Stimulated activated CD8-positive, alpha-beta memory T cell treated with anti-CD3 and anti-CD28 coated beads, Interleukin-7, amount 100 ng/mL, for 1 hour (primary cell): ENCODE measurements at places on chromosomes 12 and 14.
A peak's percentile ranks its signal among the peaks of the same experiment; 100 is the strongest.

DNA sequence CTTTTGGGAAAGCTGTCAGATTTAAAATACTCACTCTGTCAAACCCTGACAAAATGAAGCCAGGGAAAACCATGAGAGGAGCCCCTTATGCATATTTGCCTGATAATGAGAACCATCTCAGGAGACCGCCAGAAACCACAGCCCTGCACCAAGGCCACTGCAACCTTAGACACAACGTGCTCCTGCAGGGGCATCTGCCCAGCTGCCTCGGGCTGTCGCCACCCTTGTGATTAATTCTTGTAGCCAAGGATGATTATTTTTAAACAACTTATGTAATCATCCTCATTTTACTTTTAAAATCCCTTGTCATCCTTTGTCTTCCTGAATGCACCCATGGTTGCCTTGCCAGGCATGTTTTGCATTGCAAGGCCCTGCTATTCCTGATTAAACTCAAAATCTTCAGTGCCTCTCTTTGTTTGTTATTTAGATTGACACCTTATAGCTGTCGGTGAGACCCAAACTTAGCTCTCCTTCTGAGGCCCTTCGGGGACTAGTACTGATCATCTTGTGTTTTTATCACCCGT is 766.4 kb upstream of the TMEM132C start:
- DNase-seq: no peak

DNA sequence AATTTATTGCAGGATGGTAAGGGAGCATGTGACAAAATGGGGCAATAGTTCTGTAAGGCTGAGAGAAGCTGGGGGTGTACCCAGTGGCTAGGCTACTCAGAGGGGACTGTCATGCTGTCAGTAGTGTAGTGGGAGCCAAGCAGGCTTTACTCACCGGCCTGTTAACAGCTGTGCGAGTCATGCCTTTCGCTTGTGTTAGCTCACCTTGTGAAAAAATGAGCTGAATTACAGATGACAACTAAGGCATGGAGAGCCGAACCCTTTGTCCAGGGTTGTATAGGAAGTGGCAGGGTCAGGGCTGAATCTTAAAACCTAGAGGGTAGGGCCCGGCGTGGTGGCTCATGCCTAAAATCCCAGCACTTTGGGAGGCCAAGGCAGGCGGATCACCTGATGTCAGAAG is 37.9 kb downstream of the SH2B3 start:
- DNase-seq: no peak

GRCh38 chr14:100640471-100641273 is 53.5 kb upstream of the BEGAIN start:
- peak; percentile 40 for DNase-seq

- DNase-seq: no peak
These were observed 256.3 kb upstream of the CLEC14A start for GRCh38 chr14:38512236-38512635.

DNA sequence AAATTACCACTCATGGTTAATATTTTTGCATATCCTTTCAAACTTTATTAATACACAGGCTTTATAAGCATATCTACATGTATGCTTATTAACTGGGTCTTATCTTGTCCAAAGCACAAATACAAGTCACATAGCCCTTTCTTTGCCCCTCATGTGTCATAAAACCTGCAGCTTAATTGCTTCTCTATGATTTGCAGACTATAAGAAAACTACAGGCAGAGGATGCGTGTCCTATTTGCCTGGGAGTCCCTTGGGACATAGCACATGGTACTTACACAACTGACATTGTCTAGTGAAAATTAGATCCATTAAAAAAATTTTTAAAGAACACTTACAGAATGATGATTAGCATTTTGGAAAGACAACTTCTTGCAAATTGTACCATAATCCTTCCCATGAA is 190.5 kb upstream of the PLEKHA5 start:
- DNase-seq: no peak

DNA sequence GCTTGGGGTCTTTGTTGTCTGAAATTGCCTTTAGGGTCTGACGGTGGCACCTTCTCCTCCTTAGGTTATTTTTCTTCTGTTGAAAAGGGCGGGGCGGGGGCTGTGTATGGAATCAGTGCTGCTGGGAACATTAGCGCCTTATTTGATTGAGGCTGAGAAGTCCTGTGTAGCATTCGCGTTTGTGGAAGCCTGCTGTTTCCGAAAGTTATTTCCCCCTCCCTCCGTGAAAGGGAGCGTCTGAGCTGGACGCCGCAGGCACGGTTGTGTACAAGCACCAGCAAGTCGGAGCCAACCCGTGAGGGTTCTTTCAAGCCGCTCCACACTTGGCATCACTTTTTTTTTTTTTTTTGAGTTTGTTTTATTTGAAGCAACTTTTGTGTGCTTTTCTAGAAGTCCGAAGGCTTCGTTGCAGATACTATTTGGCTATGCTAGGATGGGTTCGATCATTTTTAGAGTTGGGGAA is 1.1 kb downstream of the SYNE2 start:
- peak; percentile 20 for DNase-seq

DNA sequence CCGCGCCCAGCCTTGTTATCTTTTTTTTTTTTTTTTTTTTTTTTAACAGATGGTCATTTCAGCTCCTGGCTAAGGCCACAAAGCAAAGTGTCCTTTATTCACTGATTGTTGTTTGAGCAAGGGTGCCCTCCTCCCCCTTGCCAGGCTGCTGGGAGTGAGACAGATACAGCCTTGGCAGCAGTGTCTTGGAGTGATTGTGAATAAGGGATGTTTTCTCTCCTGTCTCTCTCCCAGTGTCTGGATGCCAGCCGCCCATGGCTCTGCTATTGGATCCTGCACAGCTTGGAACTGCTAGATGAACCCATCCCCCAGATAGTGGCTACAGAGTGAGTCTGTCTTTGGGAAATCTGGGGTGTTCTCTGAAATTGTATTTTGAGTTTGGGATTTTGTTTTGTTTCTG is 28.7 kb downstream of the FNTB start:
- DNase-seq: no peak

GRCh38 chr12:120037851-120038250 is 48.8 kb downstream of the BICDL1 start:
- no peak for DNase-seq

- no peak for DNase-seq
These were observed 35.3 kb downstream of the SLC25A47 start for GRCh38 chr14:100358396-100358795.

GRCh38 chr12:45912774-45913173 is 77.6 kb downstream of the SCAF11 start:
- DNase-seq: no peak
